ENCODE measurements at places on chromosomes 16 and 17. TPM values are rescaled to one million over a fixed set of nuclear protein-coding genes. Genes with fewer than 3 reads are reported as not detected.

LGALS9 gene
- 0.05 TPM for total RNA-seq

ZG16 gene
- not detected for total RNA-seq

PITPNM3 gene
- 39.7 TPM for total RNA-seq

DPEP3 gene
- not detected for total RNA-seq

MYH3 gene
- total RNA-seq, result 1.4 TPM

SLC52A1 gene
- total RNA-seq, result not detected

HERPUD1 gene
- 69.5 TPM for total RNA-seq

MAFG gene
- total RNA-seq, result 27.3 TPM

KRTAP17-1 gene
- total RNA-seq, result not detected

HOXB13 gene
- total RNA-seq, result 9.2 TPM

CNEP1R1 gene
- 22.3 TPM for total RNA-seq

ZACN gene
- 0.25 TPM for total RNA-seq

CD79B gene
- 1.2 TPM for total RNA-seq

AOC2 gene
- total RNA-seq, result 0.86 TPM

HSD17B2 gene
- not detected for total RNA-seq

KLHDC4 gene
- total RNA-seq, result 19.2 TPM

SLC46A1 gene
- total RNA-seq, result 10.6 TPM

ITGAX gene
- total RNA-seq, result not detected

GINS2 gene
- total RNA-seq, result 51.2 TPM

SYT17 gene
- total RNA-seq, result 10.6 TPM

ZPBP2 gene
- not detected for total RNA-seq

ZNF500 gene
- 7.8 TPM for total RNA-seq

GJD3 gene
- not detected for total RNA-seq

LHX1 gene
- 0.43 TPM for total RNA-seq

TMEM220 gene
- 0.99 TPM for total RNA-seq

SSTR5 gene
- 3.7 TPM for total RNA-seq

BPTF gene
- 60.7 TPM for total RNA-seq

ADAD2 gene
- total RNA-seq, result 0.71 TPM

PRSS27 gene
- total RNA-seq, result 0.40 TPM

EXOC3L1 gene
- 2.0 TPM for total RNA-seq

ACE gene
- 1.1 TPM for total RNA-seq

IGSF6 gene
- not detected for total RNA-seq
